ENCODE measurements at places on chromosomes 11 and 22.

- DNase-seq = no peak
These were observed 22.3 kb downstream of the VPS37C start for GRCh38 chr11:61138935-61139334.

DNA sequence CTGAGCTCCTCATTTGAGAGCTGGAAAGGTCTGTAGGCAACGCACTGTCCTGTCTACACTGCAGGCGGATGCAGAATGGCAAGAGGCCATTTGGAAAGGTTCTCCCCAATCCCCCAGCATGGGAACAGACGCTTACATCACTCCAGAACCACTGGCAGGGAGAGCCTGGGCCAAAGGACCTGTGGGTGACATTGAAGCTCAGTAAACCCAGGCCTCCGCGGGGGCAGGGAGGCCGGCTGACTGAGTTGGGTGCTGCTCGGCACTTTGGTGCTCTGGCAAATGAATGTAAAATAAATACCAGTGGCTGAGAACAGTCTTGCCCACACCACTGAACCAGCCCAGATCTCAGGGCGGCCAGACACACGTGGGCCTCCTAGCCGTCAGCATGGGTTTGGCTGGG, 22.4 kb downstream of the TOM1 start:
- DNase-seq = no peak

GRCh38 chr11:102596578-102596977, 28.6 kb downstream of the MMP20 start:
- no peak for DNase-seq

DNA sequence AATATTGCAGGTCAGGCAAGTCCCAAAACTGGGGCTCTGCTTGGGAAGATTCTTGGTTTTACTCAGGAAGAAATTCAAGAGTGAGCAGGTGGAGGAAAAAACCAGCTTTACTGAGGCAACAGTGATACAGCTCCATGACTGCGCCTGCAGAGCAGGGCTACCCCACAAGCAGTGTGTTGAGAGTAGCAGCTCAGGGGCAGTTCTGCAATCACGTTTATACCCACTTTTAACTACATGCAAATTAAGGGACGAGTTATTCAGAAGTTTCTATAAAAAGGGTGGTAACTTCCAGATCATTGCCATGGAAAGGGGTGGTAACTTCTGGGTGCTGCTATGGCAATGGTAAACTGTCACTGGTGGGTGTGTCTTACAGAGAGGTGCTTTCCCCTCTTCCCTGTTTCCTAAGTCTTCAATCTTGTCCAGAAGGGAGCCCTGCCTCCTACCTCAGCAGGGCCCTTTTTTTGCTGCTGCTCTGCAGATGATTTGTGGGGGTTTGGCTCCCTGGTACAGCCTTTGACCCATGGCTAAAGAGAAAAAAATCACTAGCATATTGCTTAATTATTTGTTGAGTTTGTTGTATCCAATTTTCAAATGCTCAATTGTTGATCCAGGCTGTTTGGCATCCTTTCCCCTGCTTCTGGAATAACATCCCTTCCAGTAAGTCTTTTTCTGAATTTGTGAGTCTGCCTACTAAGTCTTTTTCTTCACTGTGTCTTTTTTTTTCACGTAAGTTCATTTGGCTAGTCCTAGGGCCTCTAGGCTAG, 30.0 kb upstream of the ME3 start:
- DNase-seq = no peak

GRCh38 chr11:104541701-104542100, 356.6 kb downstream of the CASP12 start:
- no peak for DNase-seq

- no peak for DNase-seq
These were observed 52.5 kb upstream of the SLC22A12 start for GRCh38 chr11:64538501-64538951.

DNA sequence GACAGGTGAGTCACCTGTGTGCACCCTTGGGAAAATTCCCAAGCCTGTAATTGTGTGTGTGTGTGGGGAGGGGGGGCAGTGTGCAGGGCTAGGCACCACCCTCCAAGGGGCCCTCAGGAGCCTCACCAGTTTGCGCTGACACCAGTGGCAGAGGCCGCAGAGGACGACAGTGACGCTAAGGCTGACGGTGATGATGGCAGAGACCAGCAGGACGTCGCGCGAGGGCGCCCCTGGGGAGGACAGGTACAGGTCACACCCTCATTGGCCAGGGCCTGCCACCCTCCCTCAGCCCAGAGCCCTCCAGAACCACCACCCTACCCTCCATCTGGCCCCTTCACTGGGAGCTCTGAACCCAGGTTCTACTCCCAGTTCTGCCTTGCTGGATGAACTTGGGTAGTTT, 24.9 kb downstream of the SYT7 start:
- no peak for DNase-seq
